Hippocampal formation (tissue), 2 donors: ENCODE measurements at places on chromosomes 2 and 18.

- no peak for DNase-seq
These were observed 77.4 kb upstream of the TAF1B start for GRCh38 chr2:9765611-9766531.

DNA sequence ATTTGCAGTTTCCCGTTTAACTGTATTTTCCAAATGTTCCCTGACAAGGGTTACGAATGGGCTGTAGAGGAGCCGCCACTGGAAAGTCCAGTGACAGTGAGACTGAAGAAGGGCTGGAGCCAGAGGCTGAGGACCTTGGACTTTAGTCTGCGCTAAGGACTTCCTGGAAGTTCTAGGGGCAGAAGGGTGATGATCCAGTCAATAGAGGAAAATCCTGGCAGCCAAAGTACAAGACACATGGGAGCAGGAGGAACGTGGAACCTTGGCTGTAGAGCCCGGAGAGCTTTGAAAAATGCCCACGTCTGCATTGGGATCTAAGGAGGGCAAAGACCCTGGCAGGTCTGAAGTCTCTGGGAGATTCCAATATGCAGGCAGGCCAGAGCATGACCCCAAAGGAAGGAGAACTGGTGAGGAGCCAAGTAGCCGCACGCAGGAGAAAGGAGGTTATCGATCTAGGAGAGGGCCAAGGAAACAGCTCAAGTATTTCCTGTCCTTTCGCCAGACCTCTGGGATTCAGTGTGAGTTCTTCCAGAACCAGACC is 28.5 kb downstream of the MBP start:
- no peak for DNase-seq

- no peak for DNase-seq
These were observed 477.7 kb upstream of the HS6ST1 start for GRCh38 chr2:128796321-128796720.

GRCh38 chr2:42061839-42062238 is 14.0 kb downstream of the PKDCC start:
- DNase-seq = no peak

DNA sequence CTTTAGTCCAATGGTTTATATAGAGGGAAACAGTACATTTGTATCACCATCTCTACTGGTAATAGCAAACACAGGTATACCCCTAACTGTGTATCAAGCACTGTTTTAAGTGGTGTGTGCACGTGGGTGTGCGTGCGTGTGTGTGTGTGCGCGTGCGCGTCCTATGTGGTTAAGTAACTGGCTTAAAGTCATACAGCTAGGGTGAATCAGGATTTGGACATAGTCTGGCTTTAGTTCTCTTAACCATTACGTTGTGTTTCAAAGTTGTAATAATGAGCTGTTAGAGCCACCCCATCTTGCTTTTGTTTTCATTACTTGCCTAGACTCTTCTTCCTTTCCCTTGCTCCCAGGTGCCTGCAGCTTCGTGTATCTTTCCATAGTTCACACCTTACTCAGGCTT is 2.1 kb downstream of the HADHB start:
- DNase-seq = no peak

GRCh38 chr2:160812830-160813505 is 319.4 kb upstream of the RBMS1 start:
- DNase-seq = no peak

- DNase-seq = no peak
These were observed 591.2 kb downstream of the RNF144A start for GRCh38 chr2:7508296-7508943.

- DNase-seq = no peak
These were observed 40.6 kb upstream of the ANXA4 start for GRCh38 chr2:69701100-69701945.

DNA sequence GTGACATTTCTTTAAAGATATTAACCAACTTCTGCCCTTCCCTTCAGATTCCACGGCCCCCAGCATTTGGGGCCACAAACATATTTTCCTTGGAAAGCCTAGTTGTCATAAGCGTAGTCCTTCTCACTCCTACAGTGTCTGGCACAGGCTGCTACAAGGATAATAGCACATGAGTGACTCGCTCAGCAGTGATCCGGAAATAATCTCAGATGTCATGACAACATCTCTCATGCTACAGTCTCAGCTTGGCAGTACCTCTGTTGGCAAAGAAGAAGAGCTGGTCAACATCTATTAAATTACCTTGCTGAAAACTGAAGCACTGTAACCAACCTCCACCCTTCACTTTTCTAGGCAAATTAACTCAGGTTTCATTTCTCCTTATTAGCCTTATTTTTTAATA is 351.7 kb downstream of the RAD51AP2 start:
- no peak for DNase-seq

DNA sequence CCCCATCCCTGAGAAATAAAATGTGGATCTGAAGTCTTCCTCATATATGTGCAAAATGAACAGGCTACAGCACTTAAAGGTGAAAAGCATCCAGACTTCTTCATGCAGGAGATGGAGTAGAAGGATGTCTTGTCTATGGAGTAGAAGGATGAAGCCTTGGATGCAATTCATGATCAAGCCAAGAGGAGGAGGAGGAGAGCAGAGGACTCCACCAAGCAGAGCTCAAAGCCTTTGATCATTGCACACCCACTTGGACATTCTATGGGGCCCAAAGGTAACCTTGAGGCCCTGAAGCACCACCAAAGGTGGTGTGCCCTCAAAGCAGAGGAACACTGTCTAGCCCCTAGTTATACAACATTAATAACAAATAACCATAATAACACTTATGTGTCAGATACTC is 17.3 kb downstream of the ACMSD start:
- no peak for DNase-seq

DNA sequence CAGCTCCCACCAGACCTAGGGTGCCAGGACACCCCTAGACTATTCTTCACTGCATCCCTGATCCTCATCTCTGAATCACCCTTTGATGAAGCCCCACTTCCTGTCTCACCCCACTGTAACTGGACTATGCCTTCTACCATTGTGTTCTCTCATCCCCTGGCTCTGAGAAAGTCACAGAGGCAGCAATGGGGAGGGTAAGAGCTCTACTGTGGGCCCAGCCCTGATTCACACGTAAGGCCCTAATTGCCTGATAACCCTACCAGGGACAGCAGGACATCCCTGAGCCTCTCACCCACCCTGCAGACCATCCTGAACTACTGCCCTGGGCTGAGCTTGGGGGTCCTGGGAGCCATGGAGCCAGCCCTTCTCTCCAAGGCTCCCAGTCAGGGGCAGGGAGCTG is 1.5 kb upstream of the PROM2 start:
- DNase-seq = no peak

DNA sequence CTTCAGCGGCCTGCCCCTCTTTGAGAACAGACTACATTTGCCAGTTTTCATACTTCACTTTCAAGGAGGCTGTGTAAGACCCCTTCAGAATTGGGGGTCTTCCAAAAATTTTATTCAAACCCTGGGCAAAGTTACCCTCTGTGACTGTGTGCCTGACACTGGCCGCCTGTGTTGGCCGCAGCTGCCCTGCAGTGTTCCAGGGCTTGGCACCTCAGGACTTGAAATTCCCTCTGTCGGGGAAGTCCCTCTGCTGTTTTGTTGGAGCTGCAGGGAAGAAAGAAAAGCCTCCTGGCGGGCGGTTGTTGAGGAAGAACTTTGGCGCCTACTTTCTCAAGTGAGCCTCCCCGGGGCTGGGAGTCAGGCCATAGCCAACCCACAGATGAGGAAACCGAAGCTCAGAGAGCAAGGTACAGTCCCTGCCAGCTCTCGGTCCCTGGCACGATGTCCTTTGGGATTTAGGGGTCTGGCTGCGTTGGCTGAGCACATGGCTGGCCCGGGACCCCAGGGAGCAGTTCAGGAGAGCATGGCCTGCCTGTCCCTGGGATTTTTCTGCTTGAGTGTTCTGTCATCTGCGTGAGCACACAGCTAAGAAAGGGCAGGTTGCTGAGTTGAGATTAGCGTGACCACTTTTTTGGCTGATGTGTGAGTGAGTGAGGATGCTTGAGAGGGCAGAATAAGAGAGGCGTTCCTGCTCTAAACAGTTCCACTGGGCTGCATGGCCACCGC is 17.9 kb upstream of the ASB1 start:
- DNase-seq = no peak

GRCh38 chr2:61759005-61759404 is 94.9 kb downstream of the FAM161A start:
- DNase-seq = no peak

- peak; percentile 31 for DNase-seq
These were observed 117.6 kb downstream of the CAMKMT start for GRCh38 chr2:44479127-44479887.

GRCh38 chr2:177612659-177613058 is 220.1 kb downstream of the AGPS start:
- no peak for DNase-seq

- no peak for DNase-seq
These were observed 8.3 kb downstream of the WIPF1 start for GRCh38 chr2:174589334-174589733.

GRCh38 chr18:54238173-54238936 is 13.9 kb upstream of the MBD2 start:
- no peak for DNase-seq

DNA sequence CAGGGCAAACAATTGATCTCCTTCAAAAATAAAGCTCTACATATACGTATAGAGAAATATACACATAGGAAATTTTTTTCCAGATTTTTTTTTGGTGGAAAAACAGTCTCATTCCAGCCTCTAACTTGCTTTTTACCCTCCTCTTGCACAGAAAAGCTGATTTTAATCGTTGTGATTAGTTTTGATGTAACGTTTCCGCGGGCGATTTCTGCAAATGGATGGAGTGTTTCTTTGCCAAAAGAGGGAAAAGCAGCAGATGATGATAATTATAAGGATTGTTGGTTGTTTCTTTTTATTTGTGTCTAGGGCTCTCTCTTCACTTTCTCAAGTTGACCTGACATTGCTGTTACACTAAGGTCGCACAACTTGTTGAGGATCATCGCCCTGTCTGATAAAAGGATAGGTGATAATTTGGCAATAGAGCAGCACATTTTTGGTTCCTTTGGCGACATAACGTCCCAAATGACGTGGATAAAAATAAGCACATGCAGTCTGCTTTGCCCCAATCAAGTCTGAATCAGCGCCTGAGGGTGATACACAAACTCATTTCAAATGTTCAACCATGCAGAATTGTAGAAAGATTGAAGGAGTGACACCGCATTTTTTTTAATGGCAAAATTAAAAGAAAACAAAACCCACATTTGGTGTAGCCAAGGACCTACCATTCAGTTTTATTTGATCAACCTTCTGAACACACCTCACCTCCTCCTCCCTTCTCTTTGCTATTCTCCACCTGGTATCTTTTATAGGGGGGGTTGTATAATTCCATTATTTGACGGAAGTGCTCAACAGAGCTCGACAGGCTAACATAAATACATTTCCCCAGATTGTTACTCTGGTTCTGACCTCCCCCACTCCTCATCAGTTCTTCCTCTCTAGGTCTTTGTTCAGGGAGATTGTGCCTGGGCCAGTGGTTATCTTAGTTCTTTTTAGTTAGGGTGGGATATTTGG is 109.6 kb upstream of the KCTD1 start:
- no peak for DNase-seq

DNA sequence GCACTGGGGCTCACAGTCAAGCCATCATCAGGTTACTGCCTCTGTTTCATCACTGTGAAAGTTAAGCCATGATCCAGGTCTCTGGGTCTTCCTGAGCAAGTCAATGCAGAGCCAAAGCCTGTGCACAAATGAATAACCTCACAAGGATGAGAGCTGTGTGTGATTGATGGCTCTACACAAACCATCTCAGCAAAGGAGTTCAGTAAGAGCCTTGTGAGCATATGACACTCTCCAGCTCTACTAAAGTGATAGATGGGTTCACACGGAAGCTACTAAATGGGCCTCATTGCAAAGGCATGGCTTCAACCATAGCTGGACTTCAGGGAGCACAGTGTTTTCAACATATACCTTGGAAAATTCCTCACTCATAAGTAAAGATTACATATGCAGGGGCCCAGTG is 101.5 kb downstream of the AFF3 start:
- no peak for DNase-seq

GRCh38 chr2:180905461-180905860 is 74.9 kb upstream of the UBE2E3 start:
- no peak for DNase-seq

DNA sequence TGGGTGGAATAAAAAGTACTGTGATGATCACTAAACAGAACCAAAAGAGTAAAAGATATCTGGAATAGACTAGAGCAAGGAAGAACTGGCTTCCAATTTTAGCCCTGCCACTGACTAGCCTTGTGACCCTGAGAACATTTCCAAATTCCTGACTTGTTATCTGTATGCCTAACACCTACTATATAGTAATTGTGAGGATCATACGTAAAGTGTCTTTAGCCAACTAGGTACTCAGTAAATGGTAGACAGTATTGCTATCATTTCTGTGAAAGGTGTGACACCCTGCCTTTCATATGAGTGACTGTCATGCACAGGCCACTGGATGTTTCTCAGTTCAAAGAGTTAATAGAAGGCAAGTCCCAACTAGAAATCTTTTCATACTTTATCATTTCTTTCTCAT is 29.8 kb downstream of the CYTIP start:
- DNase-seq = no peak

GRCh38 chr2:147110317-147110716 is 734.5 kb upstream of the ACVR2A start:
- no peak for DNase-seq

DNA sequence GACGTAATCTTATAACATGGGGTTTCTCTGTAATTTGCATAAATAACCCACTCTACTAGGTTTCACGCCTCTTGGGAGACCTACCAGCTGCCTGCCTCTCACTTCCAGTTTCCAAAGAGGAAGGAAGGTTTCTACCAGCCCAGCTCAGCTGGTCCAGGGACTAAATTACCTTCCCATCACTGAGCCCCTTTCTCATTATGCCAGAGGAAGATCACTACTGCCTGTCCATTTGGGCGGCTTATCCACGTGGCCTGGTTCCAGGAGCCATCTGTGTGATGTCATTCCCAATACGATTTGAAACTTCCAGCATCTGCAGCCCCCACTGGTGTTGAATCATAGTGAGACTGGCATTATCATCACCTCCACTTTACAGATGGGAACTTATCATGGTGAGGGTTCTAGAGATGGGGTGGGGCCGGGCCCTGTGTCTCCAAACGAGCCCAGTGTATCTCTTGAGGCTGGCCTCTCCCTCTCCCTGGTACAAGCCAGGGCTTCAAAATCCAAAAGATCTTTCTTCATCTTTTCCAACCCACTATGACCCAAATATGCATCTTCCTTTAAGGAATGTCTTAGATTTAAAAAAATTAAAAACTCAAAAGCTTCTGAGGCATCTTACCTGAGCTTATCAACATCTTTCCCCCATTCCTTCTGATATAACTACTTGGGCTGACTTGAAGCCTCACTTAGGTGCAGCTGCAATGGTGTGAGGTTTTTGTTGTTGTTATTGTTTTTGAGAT is 140.8 kb downstream of the DDX1 start:
- DNase-seq = no peak

GRCh38 chr2:121298476-121298875 is 13.5 kb upstream of the TFCP2L1 start:
- DNase-seq = no peak

DNA sequence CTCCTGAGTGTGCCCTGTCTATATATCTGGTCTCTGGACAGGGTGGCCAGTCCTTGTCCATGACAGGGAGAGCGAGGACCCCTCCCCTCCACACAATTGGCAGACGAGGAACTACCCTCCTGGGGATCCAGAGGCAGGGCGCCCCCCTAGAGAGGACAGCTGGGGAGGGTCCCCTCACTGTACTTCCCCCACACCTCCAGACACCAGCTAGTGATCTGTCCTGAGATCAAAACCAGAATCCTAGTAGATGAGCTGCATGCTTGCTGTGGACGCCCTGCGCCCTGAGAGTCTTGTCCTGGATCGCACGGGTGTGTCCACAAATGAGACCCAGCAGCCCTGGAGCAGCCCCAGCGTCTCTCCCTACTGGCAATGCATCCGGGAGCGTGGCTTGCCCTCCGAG is 83.4 kb upstream of the PXDN start:
- DNase-seq = no peak
